ENCODE measurements at places on chromosomes 11 and 22. TPM values are rescaled to one million over a fixed set of nuclear protein-coding genes. Genes with fewer than 3 reads are reported as not detected.

CCDC15 gene
- total RNA-seq: 1.3 TPM

- H3K36me3 ChIP-seq: peaks cover 4% of the 10 kb centered on the region
- H3K4me3 ChIP-seq: no peak overlapping the region
- no peak overlapping the region for H3K27ac ChIP-seq
- peaks cover under 1% of the 10 kb centered on the region for H3K4me1 ChIP-seq
- no peaks in the 10 kb centered on the region for H3K27me3 ChIP-seq
- no peak for DNase-seq
Observed at GRCh38 chr11:103744496-103745153, 291.8 kb upstream of the DDI1 start.

GRCh38 chr11:10390375-10390774 lies 64.7 kb upstream of the AMPD3 start:
- H3K4me3 ChIP-seq: no peak overlapping the region
- peaks cover 15% of the 10 kb centered on the region for H3K27me3 ChIP-seq
- H3K4me1 ChIP-seq: peaks cover 37% of the 10 kb centered on the region
- H3K36me3 ChIP-seq: no peaks in the 10 kb centered on the region
- H3K27ac ChIP-seq: no peak overlapping the region

DNA sequence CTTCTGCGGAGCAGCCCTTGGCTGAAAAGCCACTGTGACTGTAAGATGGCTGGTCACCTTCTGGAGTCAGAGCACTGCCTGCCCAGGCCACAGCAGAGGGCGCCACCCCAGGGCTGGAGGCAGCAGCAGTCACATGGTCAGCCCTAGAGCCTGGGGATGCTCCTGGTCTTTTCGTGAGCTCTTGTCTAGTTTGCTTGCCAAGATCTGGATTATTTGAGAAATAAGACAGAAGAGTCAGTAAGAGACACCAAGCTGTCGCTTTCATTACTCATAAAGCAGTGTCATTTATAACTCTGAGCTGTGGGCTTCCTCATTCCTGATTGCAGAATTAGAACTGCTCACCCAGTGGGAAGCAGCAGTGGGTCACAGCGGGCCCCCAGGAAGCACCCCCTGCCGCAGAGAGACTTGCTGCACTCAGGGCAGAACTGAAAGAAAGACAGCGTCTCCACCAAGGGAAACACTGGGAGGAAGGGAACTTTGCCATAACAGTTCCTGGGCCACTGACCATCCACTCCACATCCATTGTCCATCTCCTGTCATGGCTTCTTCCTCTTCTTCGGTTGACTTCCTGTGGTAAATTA lies 56.7 kb downstream of the PPP6R2 start:
- no peak overlapping the region for H3K4me3 ChIP-seq
- H3K4me1 ChIP-seq: peaks cover 13% of the 10 kb centered on the region
- DNase-seq: no peak
- H3K36me3 ChIP-seq: peaks cover 21% of the 10 kb centered on the region
- H3K27ac ChIP-seq: no peak overlapping the region

GRCh38 chr22:24077416-24077815 lies 66.3 kb downstream of the CABIN1 start:
- H3K4me3 ChIP-seq: no peak overlapping the region
- H3K4me1 ChIP-seq: no peaks in the 10 kb centered on the region
- H3K27ac ChIP-seq: no peak overlapping the region
- H3K36me3 ChIP-seq: peaks cover 43% of the 10 kb centered on the region

GRCh38 chr11:33605703-33606102 lies 94.9 kb downstream of the C11orf91 start:
- no peaks in the 10 kb centered on the region for H3K27me3 ChIP-seq
- no peak overlapping the region for H3K4me3 ChIP-seq
- no peaks in the 10 kb centered on the region for H3K4me1 ChIP-seq
- H3K36me3 ChIP-seq: no peaks in the 10 kb centered on the region
- DNase-seq: no peak

All from osteocyte (in vitro differentiated cells).